ENCODE measurements at places on chromosomes 13 and 19. TPM values are rescaled to one million over a fixed set of nuclear protein-coding genes. Genes with fewer than 3 reads are reported as not detected.

- no peak for DNase-seq
Measured at GRCh38 chr13:23848019-23848418, 41.2 kb downstream of the MIPEP start.

DNA sequence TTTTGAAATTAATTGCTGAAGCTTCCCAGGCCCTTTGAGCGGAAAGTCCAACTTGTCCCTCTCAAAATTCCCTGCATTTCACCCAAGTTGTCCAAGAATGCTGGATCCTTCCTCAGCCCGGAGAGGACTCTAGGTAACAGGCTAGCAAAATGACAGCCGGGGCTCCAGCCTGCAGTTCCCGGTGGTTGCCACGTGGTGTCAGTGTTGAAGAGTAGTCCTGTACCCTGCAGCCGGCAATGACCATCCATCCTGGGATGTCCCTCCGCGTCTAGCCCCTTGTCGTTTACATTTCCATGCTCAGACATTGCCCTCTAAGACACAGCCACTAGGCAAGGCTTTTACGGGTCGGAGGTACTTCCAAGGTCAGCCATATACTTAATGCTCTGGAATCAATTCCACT, 31.4 kb upstream of the MTIF3 start:
- no peak for DNase-seq

- DNase-seq = no peak
Measured at GRCh38 chr13:22091222-22091970, 420.5 kb downstream of the FGF9 start.

DNA sequence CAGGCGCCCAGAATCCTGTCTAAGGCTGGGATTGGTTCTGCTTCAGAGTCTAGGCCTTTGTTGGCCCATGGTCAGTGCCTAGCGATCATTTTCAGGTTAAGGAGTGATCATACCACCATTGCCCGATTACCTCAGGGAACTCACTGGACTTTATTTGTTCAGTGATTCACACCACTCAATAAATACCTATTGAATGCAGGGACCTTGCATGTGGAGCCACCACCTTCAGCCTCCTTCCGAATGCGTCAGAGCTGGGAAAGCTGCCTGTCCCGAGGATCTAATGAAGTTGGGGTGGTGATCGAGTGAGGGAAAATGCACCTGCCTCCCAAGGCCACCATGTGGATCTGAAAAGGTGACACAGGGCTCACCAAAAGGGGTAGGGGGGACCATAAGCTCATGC, 40.0 kb upstream of the POU2F2 start:
- DNase-seq = no peak

- no peak for DNase-seq
Measured at GRCh38 chr19:16585808-16586476, 13.7 kb upstream of the SLC35E1 start.

DNA sequence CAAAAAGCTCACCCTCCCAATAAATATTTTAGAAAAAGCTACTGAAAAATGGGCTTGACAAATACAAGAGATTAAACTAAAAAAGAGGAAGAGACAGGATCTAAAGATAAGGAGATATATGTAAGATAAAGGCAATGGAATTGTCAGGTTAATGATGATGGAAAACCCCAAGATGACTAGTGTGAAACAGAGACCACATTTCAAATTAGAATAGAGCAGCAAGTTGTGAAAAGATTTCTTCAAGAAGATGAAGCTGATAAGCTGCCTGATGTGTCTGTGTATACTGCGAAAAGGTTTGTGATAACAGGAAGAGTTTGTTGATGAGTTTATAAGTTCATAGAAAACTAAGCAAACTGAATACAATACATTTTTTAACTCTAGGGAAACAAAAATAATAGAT, 840.1 kb upstream of the SLITRK5 start:
- DNase-seq = no peak

GRCh38 chr13:100273552-100273951, 184.7 kb downstream of the PCCA start:
- no peak for DNase-seq

- no peak for DNase-seq
Measured at GRCh38 chr19:35513628-35514281, at the start of gene DMKN. TSS of gene DMKN (minus strand) at chr19:35513649. CDS start at chr19:35513475, 174 bp downstream.

DNA sequence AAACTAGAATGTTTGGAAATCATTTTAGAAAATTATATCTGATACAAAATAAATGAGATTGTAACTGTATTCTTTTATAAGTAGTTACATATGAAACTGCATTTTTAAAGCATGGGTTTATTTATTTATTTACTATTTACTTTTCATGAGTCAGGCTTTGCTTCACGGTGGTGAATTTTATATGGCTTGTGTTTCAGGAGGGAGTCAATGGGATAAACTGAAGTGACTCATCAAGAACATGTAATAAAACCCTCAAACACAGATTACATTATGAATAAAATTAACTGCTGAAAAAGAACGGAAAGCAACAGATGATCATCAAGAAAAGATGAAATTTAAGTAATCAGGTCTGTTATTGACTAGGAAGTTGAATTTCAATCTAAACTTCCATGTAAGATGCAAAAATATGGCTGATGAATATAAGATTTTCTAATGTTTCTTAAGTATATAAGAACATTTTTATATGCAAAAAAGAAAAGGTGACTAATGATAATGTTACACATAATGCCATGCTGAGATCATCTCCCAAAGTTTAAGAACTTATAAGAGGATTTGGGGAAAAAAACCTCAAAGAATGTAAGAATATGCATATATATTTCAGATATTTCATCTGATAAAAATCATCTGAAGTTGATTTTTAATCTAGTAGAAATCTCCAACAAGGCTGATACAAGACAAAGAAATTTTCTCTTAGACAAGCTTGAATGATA, 383.6 kb downstream of the SLITRK1 start:
- no peak for DNase-seq

DNA sequence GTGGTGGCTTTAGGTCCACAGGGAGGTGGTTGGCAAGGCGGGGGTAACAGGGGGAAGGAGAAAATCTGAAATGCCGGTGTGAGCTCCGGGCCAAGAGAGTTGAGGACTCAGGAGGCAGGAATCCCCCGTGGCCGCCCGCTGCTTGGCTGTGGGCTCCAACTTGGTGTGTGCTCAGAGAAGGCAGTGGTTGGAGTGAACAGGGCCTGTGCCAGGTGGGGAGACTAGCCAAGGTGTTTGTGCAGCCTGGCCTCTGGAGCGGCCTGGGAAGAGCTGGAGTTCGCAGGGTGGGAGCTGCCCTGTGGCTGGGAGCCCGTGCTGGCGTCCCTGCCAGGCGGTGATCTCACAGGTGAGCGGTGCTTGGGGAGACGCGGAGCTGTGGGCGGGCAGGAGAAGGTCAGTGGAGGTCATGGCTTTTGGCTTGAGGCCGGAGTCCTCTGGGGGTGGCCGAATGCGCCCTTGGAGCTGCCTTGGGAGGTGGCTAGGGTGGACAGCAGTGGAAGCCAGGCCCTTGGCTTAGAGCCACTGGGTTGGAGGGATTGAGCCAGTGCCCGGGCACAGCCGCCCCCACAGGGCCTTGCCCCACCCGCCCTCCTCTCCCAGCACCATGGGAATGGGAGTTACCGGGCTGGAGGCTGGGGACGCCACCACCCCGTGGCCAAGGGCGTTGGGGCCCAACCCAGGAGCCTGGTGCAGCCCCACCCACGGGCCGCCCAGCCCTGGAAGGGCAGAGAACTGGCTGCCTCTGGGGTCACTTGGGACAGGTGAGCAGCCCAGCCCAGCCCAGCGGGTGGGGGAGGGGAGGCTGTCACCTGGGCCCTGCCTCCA, 7.1 kb upstream of the CIRBP start:
- DNase-seq = no peak

DNA sequence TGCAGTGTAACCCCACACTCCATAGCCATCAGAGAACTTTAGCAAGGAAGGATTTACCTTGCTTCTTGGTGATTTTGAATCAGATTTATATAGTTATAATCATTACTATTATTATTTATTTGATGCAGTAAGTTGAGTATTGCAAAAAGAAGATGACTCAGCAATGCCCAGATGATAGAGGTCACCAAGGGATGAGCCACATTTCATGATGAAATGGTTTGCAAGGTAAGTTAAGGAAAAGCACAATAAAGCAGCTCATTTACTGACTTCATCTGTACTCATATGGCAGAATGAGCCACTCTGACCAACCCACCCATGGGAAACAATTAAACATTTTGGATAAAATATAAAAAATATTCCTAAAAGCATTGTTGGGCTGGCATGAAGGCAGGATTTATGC, 59.1 kb downstream of the AKAP11 start:
- DNase-seq = no peak

- DNase-seq = no peak
Measured at GRCh38 chr13:40665126-40666044, 1.1 kb downstream of the FOXO1 start.

DNA sequence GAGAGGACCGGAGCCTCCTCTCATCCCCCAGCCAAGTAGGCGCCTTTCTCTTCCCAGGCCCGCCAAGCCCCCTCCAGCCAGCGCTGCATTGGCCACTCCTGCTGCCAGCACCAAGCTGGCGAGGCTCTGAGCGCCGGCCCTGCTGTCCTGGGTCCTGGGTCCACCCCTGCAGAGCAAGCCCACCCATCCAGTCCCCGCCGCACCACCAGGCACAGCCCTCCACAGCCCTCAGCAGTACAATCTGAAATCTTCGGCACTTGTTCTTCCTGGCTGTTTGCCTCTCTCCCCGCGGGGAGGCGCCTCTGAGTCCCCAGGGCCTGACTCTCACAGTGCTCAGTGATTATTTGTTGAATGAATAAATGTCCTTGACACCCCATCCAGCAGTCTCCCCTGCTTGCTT, 236.4 kb upstream of the SGCG start:
- DNase-seq = no peak

GRCh38 chr13:33441015-33441414, 155.5 kb upstream of the STARD13 start:
- no peak for DNase-seq

- DNase-seq = no peak
Measured at GRCh38 chr13:41427666-41428065, 29.7 kb upstream of the RGCC start.

GRCh38 chr19:30361721-30362120, 10.5 kb upstream of the ZNF536 start:
- no peak for DNase-seq

DNA sequence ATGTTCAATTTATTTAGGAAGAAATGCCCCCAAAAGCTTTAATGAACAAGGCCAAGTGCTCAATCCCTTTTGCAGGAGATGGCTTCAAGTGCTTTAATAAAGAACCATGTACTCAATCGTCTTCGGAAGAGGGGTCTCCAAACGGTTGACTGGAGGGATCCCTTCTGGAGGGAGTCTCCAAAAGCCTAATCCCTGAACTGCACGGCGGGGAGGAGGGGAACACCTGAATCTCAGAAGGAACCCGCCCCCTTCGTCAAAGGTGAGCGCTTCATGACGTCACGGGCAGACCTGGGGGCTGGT, 505 bp downstream of the PAF1 start:
- DNase-seq = no peak

DNA sequence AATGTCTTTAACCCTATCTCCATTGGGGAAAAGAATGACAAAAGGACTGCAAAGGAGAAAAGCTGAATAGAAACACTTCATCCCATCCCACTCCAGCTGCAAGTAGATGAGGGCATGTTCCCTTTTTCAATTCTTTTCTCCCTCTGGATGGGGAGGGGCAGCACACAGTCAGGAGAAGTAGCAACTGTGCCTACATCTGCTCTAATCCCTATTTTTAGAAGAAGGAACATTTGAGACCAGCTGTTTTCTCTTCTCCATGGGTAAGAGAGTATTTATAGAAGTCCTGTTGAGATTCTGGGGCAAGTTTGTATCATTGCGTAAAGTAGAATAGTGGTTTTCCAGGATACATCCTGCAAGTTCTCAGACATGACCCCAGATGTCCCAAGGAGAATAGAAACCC, 9.3 kb upstream of the GTF3A start:
- DNase-seq = no peak

DNA sequence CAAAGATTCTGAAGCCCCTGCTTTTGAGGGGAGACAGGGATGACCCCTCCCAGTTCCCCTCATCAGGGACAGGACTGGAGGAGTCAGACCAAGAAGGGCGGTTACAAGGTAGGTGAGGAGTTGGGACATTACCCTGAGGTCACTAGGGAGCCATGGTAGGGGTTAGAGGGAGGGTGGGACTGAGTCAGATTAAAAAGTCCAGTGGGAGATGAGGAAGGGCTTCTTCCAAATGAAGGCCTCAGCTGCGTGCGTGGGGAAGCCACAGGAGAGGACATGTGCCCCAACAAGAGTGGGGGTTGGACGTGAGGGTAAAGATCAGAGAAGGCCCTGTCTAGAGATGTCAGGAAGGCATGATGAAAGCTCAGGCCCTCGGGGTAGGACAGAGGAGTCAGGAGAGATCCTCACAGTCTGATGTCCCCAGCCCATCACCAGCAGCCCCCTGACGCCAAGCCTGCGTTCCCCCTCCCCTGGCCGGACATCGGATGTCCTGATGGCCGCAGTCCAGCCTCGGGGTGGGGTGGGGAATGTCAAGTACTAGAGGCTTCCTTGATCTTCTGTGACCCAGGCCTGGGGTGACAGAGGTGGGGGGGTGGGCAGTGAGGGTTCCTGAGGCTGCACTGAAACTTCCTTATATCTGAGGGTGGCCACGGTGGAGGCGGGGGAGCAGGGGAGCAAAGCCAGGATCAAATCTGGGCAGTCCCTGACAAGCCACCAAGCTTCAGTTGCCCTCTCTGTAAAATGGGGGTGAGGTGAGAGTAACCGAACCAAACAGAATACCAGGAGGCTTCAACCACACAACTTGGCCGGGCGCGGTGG, 6.5 kb upstream of the MFSD12 start:
- no peak for DNase-seq

DNA sequence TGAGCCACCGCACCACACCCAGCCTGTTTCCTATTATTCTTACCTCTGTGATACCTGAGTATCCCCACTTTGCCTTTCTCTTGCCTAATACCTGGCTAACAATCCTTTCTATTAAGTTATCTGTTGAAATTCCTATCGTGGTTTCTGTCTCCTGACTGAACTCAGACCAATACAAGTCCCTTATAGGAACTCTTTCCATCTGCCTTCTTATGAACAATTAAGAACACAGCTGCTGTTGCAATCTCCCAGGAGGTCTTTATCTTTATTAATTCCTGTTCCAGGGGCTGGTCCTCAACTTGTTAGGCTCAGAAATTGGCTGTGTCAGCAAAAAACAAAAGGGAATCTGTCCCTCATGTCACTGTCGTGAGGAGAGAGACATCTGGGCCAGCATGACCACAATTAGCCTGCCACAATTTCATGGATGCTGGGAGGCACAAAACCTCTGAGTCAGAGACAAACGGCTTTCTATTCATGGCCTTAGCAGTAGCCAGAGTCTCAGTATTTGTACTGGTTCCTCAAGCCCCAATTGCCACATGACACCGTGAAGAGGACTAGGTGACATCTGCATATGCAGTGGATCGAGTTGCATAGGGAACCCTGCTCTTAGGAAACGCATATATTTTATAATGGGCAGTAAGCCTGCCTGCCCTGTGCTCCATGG, 58.2 kb downstream of the NUFIP1 start:
- no peak for DNase-seq

GRCh38 chr13:99733346-99733745, 232.1 kb downstream of the TM9SF2 start:
- DNase-seq = no peak

- peak; percentile 82 for DNase-seq
Measured at GRCh38 chr19:5826531-5827341, 12.8 kb downstream of the FUT6 start.

- DNase-seq = no peak
Measured at GRCh38 chr19:38850976-38851621, 1.3 kb upstream of the HNRNPL start.

Gene RNASEH2A
- 35.1 TPM for polyA plus RNA-seq

Gene PEG3
- 122 TPM for polyA plus RNA-seq

Gene KLK1
- polyA plus RNA-seq = 0.96 TPM

Gene PLPP2
- polyA plus RNA-seq = 1.2 TPM

Gene CAPN12
- 8.0 TPM for polyA plus RNA-seq

Gene VSTM2B
- polyA plus RNA-seq = 1.1 TPM

Gene PCDH9
- 15.3 TPM for polyA plus RNA-seq

Gene KLK8
- 3.9 TPM for polyA plus RNA-seq
